ENCODE measurements at places on chromosomes 2 and 18. TPM values are rescaled to one million over a fixed set of nuclear protein-coding genes. Genes with fewer than 3 reads are reported as not detected.
A peak's percentile ranks its signal among the peaks of the same experiment; 100 is the strongest.

SDC1 gene
- total RNA-seq: not detected

AGXT gene
- total RNA-seq: not detected

DUSP19 gene
- 0.68 TPM for total RNA-seq

ANKRD62 gene
- total RNA-seq: not detected

PASK gene
- total RNA-seq: 46.7 TPM

MALL gene
- total RNA-seq: not detected

TMEM185B gene
- 25.6 TPM for total RNA-seq

EIF5B gene
- total RNA-seq: 47.5 TPM

SPC25 gene
- 69.8 TPM for total RNA-seq

CD8A gene
- 675 TPM for total RNA-seq

DNA sequence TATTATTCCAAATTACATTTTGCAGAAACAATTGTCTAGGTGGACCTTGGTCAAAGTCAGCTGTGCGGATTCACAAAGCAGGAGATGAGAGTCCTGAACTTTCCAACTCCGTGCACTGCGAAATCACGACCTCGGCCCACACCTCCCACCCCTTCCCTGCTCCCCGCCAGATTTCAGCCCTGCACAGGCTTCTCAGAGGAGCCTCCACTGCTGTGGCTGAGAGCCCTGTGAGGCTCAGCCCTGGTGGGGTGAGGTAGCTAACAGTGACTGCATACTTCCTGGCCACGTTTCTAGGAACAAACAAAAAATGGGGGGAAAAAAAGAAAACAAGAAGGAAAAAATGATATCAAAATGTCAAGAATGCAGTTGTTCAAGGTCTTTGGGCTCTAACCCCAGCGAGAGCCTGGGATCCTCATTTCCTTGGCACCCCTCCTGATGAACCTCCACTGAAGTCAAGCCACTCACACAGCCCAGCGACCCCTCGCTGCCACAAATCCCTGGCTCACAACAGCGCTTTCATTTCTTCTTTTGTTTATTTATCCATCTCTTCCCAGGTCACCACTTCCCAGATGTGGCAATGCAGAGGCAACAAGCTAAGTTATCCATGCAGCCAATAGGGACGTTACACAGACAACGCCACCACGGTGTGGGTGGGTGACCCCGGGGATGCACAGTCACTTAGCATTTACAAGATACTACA, 729.7 kb upstream of the ID2 start:
- DNase-seq: no peak

PTPRM gene
- total RNA-seq: 0.76 TPM

SLC4A1AP gene
- 25.2 TPM for total RNA-seq

DNA sequence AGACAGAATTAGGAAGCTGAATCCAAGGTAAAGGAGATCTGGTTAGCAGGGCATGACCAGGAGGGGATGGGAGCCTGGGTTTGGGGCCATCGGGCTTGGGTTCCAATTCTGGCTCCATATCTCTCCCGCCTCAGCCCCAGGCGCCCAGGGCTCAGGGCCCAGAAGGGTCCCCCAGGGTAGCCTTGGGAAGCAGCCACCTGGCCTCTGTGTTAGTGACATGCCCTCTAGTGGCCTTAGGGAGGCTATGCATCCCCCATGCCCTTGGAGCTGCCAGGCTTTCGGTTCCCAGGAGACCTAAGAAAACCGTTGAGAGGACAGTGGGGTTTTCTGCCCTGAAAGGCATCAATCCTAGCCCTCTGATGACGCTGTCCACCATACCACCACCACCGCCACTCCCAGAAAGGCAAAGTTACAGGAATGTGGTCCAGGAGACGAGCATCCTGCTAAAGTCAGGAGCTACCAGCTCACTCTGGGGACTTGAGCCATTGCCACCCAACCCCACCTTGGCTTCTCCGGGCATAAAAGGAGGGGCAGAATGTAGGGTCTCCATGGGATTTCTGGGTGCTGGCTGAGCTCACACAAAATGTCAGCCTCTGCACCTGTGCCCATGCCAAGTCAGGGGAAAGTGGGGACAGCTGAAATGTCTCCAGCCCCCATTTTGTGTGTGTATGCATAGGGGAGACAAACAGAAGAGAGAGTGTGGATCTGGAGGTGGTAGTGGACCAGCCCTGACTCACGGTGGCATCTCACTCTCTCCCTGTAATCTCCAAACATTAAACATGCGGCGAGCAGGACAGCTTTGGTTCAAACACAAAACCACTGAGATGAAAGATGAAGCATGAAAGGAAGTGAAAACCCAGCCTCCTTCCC, 56.5 kb downstream of the EMX1 start:
- peak; percentile 62 for DNase-seq

DNA sequence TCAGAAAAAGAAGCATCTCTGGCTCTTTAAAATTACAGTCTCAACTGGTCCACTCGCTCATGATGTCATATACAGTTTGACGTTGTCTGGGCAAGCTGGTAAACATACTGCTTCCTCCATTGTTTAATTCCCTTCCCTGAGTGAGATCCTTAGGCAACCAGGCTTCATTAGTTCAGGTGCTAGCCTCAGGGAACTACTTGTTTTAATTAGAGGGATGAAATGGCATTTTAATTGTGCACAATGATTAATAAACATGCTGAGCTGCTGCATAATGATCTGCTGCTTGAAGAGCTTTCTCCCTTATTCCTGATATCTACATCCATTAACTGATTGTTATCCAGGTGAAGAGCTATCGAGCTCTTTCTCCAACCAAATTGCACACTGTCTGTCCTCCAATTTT, 195.6 kb upstream of the ETAA1 start:
- no peak for DNase-seq

GRCh38 chr2:47686018-47686417, 96.9 kb upstream of the MSH6 start:
- DNase-seq: no peak

GRCh38 chr2:218244204-218244603, 16.6 kb upstream of the GPBAR1 start:
- no peak for DNase-seq

GRCh38 chr2:128644718-128645256, 326.1 kb upstream of the HS6ST1 start:
- DNase-seq: peak; percentile 5

AGFG1 gene
- total RNA-seq: 71.2 TPM

MPPE1 gene
- 40.0 TPM for total RNA-seq

AKAIN1 gene
- total RNA-seq: not detected

BOLL gene
- total RNA-seq: not detected

PSTPIP2 gene
- 8.5 TPM for total RNA-seq

GRCh38 chr2:3737128-3737527, 33.8 kb downstream of the DCDC2C start:
- DNase-seq: no peak

MAB21L4 gene
- total RNA-seq: not detected

- DNase-seq: no peak
Measured at GRCh38 chr2:200319548-200320337, 13.2 kb downstream of the SPATS2L start.

- peak; percentile 81 for DNase-seq
Measured at GRCh38 chr18:9914584-9915290, 921 bp downstream of the VAPA start.

DNA sequence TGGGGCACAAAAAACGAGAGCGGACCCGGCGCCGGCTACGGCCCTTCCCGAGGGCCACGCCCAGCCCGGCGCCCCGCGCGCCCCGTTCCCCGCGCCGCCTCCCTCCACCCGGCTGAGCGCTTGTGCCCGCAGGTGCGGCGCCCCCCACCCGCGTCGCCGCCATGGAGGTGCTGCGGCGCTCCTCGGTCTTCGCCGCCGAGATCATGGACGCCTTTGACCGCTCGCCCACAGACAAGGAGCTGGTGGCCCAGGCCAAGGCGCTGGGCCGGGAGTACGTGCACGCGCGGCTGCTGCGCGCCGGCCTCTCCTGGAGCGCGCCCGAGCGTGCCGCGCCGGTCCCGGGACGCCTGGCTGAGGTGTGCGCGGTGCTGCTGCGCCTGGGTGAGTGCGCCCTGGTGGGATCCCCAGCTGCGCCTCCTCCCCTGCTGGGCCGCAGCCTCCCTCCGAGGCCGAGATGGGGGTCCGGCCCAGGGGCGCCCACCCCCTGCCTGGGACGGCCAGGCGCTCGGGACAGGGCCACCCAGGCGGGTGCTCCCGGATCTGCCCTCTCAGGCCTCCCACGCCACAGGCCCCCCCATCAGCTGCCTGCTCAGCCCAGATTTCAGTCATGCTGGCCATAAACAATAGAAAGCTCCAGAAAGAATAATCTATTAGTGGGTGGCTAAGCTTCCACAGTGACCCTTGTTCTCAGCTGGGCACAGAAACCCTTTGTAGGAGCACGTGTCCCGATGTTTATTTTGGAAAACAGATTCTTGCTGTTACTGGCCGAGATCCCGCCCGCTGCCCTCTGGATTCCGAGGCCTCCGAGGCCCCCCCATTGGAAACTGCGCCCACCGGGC, 997 bp downstream of the BOK start:
- no peak for DNase-seq

DNA sequence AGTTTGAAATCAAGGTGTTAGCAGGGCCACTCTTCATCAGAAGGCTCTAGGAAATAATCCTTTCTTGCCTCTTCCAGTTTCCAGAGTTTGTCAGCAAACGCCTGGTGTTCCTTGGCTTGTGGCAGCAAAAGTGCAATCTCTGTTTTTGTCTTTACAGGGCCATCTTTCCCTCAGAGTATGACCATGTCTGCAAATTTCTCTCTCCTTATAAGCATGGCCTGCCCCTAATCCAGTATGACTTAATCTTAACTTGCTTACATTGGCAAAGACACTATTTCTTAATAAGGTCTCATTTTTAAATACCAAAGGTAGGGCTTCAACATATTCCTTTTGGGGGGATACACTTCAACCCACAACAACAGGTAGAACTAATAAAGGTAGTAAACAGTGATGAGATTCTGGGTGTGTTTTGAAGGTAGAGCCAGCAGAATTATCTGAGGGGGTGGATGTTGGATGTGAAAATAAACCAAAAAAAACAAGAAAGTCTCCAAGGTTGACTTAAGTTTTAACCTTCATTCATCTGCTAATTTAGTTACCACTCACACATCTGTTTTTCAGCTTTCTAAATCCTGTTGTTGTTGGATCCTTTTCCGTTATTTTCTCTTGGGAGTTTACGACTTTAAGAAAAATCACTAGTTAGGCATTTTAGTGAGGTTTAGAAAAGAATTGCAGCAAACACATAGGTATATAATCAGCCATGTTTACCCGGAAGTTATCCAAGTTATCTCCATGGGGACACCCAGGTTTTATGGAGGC, 234.4 kb upstream of the FIGN start:
- DNase-seq: no peak

MC2R gene
- total RNA-seq: not detected

DNA sequence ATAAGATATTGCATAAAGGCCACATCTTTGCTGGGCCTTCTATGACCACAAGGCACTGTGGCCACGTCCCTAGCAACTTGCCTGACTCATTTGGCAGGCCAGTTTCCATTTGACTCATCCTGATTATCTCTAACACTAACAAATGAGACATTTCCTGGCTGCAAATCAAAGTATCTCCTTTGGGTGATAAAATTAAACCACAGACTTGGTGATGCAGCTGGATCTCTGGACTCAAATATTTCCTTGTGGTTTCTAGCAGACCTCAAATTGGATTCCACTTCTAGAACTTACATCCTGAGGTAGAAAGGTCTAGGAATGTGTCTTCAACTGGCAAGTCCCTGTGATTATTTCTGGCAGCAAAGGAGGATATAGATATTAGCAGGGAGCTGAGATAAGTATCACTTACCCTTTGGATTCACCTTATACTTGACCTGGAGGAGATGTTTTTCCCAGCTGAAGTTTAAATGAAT, 167.9 kb upstream of the NXPH2 start:
- DNase-seq: no peak

DNA sequence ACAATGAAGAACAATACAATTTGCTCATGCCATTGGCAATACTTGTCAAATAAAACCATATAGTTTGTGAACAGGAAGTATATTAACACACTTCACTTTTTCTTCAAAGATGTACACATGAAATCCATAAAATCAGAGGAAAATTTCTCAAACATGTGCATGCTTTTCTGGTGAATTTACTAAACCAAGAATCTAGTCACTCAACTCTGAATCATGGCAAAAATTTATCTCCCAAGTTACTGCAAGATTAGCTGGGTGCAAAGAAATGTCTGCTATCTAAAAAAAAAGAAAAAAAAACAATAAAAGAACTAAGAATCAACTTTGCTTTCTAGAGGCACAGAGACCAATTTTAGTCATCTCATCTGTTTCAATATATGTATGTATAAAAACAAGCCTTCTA, 419.2 kb downstream of the NR4A2 start:
- no peak for DNase-seq

BIRC6 gene
- 106 TPM for total RNA-seq

- no peak for DNase-seq
Measured at GRCh38 chr2:25586726-25587144, 86.6 kb downstream of the DTNB start.

DNA sequence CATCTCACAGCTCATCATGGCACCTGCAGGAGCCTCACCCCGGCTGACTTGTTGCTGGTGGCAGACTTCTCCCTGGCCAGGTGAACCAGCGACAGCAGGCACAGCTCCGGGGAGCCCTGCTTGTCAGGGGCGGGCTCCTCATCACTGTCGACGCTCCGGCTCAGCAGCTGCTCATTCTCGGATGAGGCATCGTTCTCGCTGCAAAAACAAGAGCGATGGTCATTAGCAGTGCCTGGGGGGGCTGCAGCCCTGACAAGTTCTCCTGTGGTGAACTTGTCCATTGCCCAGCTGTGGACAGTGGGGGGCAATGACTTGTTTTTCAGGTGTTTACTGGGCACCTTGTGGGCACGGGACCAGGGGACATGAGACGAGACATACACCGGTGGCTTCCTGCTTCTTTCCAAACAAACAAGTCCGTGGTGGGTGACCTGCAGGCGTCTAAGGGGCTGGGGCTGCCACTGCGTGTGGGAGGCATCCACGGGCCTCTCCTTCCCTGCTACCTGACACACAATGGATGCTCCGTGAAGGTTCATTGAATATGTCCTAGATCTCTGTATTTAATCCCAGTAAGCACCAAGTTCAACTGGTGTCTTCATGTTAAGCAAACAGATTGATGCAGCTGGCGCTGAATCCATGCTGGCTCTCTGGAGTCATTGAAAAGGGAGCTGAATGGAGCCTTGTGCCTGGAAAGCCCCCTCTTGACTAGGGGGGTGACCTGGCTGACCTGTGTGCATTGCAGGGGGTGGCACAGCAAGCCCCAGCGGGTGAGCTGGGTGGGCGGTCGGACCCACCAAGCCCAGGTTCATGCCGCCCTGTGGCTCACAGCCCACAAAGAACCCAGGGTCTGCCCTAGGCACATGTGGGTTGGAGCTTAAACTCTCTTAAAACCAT, 81.0 kb downstream of the EDAR start:
- DNase-seq: peak; percentile 9

DNA sequence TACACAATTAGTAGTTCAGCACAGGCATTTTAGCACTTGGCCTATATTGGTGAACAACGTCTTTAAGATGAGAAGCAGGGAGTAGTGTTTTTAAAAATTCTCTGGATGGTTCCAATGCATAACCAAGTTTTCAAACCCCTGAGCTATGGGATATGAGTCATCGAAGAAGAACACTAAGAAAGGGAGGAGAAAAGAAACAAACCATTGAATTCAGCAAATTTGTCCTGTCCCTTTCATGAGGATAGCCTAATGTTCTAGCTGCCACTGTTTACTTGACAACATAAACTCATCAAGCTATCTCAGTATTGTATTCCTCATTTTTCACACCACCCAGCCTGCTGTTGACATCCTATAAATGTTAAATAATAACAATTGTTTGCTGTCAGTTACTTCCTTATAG, 158.0 kb downstream of the BARD1 start:
- DNase-seq: no peak

GRCh38 chr18:7953095-7953958, 386.2 kb downstream of the PTPRM start:
- no peak for DNase-seq

GRCh38 chr2:28451793-28452533, 43.9 kb upstream of the PLB1 start:
- no peak for DNase-seq

GAREM1 gene
- total RNA-seq: not detected

GRCh38 chr2:9029721-9030120, 26.2 kb upstream of the MBOAT2 start:
- DNase-seq: no peak

Measured in activated CD8-positive, alpha-beta T cell treated with anti-CD3 and anti-CD28 coated beads, Interleukin-2, amount 10 ng/mL, durations not matched to agents 7 days and 5 days (primary cell).